Hippocampal formation (tissue), 2 donors: ENCODE measurements at places on chromosomes 7 and 10.

DNA sequence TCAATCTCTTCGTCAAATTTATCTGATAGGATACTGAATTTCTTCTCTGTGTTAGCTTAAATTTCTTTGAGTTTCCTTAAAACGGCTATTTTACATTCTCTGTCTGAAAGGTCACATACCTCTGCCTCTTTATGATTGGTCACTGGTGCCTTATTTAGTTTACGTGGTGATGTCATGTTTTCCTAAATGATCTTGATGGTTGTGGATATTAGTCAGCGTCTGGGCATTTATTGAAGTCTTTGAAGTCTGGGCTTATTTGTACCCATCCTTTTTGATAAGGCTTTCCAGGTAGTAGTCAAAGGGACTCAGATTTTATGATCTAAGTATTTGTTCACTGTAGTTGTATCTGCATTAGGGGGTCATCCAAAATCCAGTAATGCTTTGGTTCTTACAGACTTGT lies 1407.5 kb upstream of the LRRTM3 start:
- no peak for DNase-seq

- no peak for DNase-seq
Observed at GRCh38 chr7:16416289-16417282, 4.8 kb downstream of the CRPPA start.

- no peak for DNase-seq
Observed at GRCh38 chr7:80542398-80542797, 30.5 kb upstream of the GNAT3 start.

DNA sequence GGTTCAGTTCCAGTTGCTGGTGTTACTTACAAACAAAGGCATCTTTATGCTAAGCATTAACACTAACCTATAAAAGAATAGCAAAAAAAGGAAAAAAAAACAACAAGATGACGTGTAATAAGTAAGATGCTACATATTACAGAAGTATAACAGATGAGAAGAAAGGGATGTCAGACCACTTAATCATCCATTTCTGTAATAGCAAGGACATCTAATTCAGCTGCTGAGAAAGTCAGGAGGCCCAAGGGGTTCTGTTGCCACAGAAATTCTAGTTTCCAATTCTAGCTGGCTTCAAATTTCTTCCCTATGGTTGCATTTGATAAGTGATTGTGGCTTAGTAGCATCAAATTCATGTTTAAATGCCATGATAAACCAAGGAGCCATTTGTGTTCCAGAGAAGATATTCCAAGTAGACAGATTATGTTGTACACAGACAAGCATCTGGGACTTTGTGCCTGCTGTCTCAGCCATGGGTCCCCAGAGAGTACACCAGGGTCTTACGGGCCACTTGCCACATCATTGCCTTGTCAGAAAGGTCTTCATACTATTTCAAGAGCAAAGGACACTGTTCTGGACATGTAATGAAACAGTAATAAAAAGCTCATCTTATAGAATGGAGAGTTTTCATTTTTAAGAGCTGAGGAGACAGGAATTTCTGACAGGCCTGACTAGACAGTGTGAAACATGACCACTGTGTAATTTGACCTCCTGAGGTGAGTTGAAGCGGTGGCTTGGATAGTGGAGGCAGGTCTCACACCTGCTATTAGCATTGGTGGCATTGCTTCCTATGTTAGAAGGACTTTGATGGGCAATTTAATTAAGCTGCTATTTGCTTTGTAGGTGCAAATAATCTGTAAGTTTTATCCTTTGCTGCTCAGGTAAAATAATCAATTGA lies 4.2 kb upstream of the ASB4 start:
- no peak for DNase-seq
